ENCODE measurements at places on chromosomes 4 and X.

DNA sequence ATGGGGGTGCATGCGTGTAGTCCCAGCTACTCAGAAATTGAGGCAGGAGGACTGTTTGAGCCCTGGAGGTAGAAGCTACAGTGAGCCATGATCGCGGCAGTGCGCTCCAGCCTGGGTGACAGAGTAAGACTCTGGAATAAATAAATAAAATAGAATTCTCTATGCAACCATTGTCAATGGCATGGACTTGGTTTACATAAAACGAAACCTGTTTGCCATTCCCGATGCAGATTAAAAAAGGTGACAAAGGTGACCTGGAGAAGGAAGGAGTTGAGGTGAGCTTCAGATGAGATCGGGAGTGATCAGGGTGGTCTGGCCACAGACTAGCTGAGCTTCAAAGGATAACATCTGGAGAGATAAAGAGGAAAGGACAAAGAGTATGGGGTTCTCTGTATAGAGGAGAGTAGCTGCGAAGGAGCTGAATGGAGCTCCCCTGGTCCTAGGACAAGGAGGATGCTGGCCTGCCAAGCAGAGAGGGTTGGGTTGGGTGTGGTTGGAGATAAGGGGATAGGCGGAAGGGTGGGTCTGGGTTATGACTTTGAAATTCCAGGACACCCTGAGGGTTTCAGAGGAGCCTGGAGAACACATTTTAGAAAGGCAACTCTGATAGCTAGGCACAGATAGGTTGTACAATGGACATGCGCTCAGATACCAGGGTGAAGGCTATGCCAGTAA lies 98.6 kb downstream of the RBM47 start:
- DNase-seq, result no peak

DNA sequence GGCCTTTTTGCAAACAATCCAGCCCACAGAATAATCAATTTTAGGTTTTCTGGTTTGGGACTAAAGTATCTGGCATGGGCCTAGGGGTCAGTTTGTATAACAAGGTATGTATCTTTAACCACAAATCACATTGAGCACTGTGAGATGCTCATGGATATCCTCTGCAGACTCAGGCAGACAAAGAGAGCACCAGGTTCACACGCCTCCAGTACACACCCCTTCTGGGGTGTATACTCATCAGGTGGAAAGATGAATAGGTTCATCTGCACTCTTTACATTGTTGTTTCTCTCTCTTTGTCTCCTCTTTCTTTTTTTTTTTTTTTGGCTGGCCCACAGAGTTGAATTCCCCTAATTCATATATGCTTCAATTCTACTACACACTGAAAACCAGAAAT lies 21.1 kb downstream of the TEC start:
- DNase-seq, result no peak

GRCh38 chr4:177964061-177964460 lies 521.8 kb upstream of the AGA start:
- no peak for DNase-seq

DNA sequence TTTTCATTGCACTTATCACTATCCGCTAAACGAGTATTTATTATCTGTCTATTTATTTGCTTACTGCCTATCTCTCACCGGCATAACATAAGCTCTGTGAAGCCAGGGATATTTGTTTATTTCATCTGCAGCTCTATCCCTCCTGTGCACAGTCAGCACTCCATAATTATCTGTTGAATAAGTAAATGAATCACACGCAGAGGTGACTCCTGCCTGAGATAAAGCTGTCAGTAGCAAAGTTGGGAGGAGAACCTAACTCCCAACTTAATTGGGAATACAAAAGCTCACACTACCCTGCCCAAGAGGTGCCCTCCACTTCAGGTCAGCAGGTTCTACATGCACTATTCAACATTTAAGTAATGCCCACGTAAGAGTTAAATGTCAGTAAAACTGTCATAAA lies 85.7 kb downstream of the CORIN start:
- no peak for DNase-seq

- no peak for DNase-seq
These were observed 72.0 kb upstream of the IL13RA2 start for GRCh38 chrX:115089419-115089818.

DNA sequence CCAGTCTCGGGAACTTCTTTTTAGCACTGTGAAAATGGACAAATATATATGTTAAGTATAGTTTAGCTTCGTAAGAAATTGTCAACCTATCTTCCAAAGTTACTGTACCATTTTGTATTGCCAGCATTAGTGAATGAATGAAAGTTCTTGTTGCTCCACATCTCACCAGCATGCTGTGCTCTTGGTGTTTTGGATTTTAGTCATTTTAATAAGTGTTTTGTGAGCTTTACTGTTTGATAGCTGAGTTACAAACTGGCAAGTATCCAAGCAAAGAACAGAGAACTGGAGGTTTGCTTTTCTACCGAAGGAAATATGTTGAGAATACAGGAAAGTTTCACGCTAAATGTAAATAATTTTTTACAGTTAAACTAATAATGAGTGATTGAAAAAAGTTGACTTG lies 33.0 kb downstream of the SNCA start:
- no peak for DNase-seq

DNA sequence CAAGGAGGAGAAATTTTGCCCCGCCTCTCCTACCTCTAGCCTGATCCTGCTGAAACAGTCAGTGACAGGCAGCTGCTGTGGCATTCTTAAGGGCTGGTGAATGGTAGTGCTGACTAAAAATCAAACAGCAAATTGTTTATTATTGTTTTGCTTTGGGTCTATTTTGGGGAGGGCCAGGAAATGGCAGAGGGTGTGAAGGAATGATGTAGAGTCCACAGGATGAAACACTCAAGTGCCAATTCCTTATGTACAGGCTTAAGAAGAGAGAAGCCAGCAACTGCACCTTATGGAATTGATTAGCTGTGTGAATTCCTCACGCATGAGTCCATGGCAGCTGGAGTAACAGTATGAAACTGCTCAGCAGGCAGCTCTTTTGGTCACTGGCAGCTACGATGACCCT lies 39.7 kb downstream of the VEGFC start:
- peak; percentile 78 for DNase-seq

DNA sequence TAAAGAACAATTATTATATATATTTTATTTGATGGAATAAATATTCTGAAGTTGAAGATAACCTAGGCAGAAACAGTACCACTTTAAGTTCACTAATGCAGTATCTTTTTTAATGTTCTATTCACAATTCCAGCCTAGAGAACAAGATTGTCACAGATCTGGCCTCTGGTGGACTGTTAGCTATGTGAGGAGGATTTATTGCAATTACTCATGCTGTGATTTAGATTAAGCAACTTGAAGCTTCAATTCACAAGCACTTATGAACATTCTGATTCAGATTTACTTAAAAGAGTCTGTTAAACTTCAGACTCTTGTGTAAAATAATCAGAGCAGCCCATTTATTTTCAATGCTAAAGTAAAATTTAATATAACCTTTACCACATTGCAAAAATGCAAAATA lies 1489.8 kb downstream of the STIM2 start:
- no peak for DNase-seq

DNA sequence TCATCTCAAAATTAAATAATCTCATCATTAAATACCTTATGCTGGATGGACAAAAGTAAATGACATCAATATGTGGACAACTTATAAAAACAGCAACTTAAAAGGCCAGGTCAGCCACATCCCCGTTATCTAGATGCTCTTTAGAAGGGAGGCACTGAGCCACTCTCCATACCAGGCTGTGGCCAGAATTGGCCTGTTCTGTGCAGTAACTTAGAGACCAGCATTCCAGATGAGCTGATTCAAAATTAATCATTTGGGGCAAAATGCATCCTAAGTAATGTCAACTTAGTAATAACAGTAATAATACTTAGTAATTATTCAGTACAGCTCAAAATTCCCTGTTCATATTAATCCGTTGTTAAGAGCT lies 373.6 kb downstream of the FBXW7 start:
- DNase-seq, result no peak

- DNase-seq, result no peak
These were observed 5.6 kb upstream of the SYTL5 start for GRCh38 chrX:38000706-38001105.

GRCh38 chr4:183873409-183874185 lies 31.5 kb upstream of the STOX2 start:
- no peak for DNase-seq

GRCh38 chr4:124641715-124642381 lies 70.7 kb downstream of the ANKRD50 start:
- DNase-seq, result peak; percentile 90

DNA sequence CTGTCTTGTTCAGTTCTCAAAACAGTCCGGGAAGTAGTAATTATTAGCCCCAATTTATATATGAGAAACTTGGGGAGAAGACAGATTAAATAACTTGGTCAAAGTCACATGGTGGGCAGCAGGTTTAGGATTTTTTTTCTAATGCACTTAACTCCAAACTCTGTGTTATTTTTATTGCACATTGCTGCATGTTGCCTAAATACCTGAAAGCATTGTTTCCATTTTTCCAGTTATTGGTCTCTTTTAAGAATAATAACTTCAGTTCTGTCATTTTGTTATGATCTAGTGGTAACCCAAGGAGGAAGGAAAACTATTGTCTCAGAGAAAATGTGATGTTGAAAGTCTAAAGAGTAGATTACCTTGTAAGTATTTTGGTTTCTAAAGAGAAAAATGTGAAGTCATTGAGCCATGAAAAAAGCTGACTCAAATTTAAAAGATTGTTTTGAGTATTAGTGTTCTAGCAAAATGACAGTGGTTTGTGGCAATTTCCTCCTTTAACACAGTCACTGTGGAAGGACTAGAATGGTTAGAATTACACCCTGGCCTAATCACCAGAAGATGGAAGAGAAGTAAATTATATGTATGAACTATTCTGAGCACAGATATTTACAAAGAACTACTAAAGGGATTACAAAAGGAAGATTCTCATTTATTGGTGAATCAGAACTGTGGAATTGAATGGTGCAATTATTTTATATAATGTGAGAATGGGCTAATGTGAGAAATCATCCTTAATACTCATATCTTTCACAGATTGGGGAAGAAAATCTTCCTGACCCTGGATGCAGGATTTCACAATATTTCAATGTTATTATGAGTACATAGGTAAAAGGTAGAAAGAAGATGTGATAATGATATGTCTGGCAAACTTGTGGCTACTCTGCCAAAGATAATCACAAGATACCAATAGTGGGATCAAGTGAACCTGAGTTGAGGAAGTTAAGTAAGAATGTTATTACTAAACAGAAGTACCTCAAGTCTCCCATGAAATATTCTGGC lies 21.7 kb upstream of the CXCL8 start:
- no peak for DNase-seq

GRCh38 chr4:24865401-24865800 lies 47.4 kb downstream of the CCDC149 start:
- DNase-seq, result no peak

DNA sequence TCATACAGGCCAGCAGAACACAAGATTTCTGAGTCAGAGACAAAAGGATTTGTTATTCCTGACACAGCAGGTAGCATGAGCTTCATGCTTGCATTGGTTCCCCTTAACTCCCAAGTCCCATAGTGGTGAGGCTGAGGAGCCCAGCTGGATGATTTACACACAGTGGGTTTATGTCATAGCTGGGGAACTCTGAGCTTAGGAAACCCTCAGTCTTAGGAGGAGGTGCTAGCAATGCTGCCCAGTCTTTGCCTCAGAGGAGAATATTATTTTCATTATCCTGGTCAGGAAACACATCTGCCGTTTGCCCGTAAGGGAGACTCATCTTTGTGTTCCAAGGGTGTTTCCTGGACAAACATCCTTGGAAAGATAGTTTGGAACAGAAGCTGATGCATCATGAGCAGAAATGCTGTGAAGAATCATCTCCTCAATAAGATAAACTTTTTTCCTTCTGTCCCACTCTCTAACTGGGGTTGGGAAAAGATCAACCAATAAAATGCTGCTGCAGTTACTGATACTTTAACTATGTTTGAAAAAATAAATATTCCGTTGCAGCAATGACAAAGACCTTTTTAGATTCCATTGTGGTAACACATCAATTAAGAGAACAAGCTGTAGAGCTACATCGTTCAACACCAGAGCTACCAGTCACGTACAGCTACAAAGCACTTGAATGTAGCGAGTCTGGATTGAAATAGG lies 146.8 kb downstream of the DCLK2 start:
- DNase-seq, result peak; percentile 96

DNA sequence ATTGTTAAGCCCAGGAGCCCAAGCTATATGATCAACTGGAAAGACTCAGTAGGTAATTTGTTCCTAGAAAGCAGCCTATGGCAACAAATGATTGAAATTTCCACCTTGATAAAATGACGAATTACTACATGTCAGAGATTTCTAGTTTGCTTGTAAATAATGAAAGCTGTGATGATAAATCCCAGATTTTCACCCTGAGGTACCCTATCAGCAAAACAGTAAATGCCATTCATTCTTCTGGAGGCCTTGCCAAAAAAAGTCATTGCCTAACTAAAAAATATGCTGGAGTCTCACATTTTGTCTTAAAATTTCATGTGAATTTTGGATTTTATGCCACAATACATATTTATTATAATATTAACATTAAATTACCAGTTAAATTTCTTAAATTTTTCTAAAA lies 71.3 kb downstream of the PPEF2 start:
- DNase-seq, result no peak

DNA sequence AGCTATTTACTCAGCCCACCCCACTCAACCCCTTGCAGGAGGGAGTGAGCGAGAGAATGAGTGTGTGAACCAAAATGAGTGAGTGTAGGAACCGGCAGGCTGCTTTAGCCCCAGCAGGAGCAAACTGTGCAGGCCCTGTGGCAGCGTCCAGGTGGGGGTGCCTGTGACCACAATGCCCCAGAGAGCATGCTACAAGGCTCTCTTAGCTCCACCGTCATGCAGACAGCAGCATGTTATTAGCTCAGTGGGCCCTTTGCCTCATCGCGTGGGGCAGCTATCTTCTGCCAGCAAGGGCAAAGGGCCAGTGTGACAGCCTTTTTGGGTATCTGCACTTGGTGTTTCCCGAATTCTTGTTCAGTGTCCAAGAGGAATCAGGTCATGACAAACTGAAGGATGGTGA lies 271.3 kb downstream of the GPM6A start:
- no peak for DNase-seq

GRCh38 chrX:482702-483203 lies 96.0 kb upstream of the PPP2R3B start:
- no peak for DNase-seq

- no peak for DNase-seq
These were observed 56.9 kb downstream of the SOWAHB start for GRCh38 chr4:76841026-76841425.

DNA sequence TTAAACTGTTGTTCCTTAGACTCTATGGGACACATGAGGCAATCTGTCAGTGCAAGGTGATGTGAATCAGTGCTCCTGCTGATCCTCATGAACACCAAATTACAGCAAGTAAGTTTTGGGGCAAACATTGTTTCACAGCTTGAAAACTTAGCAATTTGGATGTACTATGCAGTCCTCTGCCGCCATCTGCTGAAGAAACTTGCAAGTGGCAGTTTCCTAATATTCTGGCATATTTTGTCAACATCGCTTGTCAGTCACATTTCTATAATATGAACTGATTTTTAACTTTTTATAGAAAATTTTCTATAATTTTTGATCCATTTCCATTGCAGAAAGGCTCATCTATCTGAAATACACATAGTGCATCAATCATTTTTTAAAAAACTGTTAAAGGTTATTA lies 56.3 kb downstream of the ZAR1 start:
- no peak for DNase-seq

All from non-pigmented ciliary epithelial cell (primary cell).